ENCODE measurements at places on chromosomes 5 and 9.

DNA sequence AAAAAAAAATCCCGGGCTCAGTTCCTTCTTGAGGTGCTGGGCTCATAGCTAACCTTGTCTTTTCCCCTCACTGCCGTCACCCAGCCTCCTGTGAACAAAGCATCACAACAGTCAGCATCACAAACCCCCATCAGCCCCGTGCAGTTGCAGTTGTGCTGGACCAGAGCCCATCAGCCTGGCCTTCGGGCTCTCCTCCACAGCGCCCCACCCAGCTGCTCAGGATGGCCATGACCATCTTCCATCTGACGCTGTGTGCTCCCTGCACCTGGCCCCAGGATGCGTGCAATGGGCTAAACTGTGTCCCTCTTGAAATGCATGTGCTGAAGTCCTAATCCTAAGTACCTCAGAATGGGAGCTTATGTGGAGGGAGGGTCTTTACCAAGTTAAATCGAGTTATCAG lies 48.1 kb downstream of the NSUN2 start:
- no peak for DNase-seq

DNA sequence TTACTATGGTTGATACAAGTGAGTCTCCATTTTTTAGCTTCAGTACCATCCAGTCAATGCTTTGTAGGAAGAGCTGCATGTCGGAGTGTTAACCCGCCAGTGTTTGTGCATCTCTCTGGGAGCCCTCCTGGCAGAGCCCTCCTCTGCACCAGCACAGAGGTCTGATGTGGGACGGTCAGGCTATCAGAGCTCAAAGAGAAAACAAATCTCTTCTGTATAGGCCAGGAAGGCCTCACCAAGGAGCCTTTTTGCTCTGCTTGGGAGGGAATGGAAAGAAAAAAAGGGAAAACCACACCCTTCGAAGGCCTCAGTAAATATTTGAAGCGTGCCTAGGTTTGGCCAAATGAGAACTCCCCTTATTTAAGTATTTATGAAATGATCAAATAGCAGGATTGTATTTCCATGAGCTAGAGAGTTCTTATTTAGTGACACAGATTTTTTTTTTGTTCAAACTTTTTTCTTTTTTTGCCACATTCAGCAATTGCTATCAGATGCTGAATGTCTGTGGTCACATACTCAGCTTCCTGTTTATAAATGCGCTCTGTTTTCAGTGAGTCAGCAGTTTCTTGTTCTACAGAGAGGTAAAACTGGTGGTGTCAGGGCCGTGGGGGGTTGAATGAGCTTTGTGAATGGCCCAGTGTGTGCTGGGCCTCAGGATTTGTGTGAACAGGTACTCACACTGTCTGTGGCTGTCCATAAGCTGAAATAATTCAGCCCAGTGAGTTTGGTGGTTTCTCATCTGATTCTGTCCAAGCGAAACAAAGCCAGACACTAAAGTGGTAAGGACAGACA lies 226.6 kb downstream of the SNX18 start:
- DNase-seq: no peak

- no peak for DNase-seq
These were observed 37.4 kb downstream of the PRRX2 start for GRCh38 chr9:129702589-129703520.

GRCh38 chr5:153573326-153574033 lies 83.0 kb downstream of the GRIA1 start:
- no peak for DNase-seq

- no peak for DNase-seq
These were observed 24.1 kb downstream of the SLC1A3 start for GRCh38 chr5:36630201-36631145.

DNA sequence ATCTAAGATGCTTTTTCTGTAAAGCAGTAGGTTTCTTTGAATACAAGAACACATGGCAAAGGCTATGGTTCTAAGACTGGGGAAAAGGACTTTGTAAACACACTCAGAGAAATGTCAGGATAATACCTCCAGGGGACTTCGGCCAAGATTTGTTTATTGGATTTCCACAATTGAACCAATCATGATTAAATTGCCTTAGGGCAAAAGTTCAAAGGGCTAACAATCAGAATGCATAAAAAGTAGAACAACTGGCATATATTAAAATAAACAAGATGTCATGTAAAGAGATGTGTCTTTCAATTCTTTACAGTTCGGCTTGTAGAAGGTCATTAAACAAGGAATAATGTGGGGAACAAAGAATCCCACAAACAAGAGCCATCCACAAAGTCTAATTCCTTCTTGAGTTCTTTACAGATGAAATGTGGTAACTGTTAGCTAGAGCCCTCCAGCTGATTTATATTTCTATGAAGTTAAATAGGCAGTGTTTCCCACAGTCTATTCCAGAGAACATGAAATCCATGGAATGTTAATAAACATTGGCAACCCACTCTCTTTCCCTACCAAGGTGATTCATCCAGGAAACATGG lies 565.5 kb downstream of the ZNF608 start:
- no peak for DNase-seq

- no peak for DNase-seq
These were observed 105.2 kb downstream of the LIFR start for GRCh38 chr5:38451074-38451725.

DNA sequence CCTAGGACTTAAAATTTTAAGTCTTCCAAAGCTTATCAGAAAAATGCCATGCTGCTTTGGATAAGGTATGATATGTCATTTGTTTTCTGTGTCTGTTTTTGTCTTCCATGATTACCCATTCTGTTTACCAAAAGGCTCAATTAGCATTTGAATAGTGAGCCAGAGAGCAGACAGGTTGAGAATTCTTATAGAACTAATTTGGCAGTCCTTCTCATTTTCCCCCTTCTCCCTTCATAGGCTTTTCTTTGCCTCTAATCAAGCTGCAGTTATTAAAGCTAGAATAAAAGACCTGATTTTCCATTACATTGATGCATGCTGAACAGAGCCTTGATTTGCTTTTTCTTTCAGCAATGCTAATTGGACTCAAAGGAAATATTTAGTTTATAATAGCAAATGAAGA lies 993.0 kb downstream of the MAT2B start:
- no peak for DNase-seq

DNA sequence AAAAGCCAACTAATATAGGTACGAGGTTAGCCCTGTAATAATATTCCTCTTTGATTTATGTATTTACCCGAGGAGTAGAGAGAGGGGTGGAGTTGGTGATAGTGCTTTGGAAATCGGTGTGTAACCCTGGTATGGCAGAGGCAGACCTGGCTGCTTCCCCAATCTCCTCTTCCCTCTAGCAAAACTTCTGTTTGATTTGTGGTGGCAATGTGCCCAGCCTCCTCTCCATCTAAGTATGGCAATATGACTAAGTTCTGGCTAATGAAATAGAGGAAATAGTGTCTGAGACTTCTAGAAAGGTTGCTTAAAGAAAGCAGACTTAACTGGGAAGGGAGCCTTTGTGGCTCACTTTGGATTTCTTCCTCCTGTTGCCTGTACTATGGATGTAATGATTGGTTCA lies 491.1 kb downstream of the ENC1 start:
- no peak for DNase-seq

DNA sequence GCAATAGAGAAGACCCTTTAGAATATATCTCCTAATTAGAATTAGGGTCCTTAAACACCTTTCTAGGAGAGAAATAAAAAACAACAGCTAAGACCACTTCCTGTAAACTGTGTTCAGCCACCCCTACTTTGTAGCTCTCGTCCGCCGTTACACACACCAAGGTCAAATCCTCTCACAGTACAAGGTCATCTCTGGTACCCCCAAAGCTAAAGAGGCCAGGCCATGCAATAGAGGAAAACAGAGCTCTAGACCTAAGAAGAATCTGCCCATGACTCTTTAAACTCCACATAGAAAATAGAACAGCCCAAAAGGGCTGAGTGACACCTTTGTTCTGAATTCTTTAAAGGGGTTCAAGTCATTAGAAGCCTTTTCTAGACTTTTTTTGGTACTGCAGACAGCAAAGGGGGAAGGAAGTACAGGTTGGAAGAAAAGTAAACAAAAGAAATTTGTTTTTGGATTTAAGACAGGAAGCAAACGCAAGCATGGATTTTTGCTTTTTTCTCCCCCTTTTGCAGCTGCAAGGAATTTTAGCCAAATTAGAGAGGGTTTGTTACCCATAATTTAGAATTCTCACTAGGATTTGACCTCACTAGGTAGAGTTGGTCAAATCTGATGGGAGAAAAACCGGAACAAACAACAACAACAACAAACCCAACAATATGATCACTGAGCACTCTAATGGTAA lies 13.4 kb upstream of the FANCC start:
- no peak for DNase-seq

- no peak for DNase-seq
These were observed 85.1 kb downstream of the YIPF5 start for GRCh38 chr5:144085381-144085780.

DNA sequence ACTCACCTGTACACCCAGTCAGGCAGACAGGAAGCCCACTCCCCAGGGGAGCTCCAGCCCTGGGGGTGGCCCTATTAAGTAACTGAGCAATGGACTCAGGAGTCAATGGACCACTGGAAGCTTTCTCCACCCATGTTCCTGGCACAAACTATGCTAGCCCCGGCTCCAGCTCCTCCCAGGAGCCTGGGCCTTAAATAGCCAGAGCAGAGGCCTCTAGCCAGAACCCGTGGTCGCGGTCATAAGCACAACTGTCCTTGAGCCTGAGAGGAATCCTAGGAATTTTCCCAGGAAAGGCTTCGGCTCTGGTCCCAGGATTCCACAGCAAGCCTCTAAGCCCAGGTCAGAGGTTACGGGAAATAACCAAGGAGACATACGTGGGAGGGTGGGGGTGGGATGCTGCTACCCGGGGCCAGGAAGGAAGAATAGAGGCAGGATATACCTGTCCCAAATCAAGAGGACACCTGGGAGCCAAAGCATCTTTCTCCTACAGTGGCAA lies 5.5 kb downstream of the SEPTIN8 start:
- no peak for DNase-seq

DNA sequence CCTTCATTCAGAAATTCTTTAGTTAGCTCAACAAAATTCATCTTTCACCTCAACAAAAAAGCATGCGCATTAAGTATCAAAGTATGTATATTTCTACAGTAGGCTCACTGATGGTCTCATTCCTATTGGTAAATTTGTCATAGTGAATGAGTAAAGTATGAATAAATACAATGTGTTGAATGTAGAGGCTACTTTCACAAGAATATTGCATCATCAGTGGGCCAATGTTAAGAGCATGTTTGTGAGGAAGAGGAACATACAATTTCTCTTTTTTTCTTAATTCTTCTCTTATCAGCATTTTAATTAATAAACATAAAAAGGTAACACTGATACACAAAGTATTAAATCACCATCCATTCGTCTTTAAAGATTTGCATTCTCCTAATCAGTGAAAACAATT lies 505.1 kb downstream of the CETN3 start:
- DNase-seq: no peak

GRCh38 chr5:76204191-76204590 lies 121.0 kb downstream of the SV2C start:
- no peak for DNase-seq

GRCh38 chr5:122312591-122313406 lies 762 bp downstream of the SNCAIP start:
- DNase-seq: peak; percentile 8

GRCh38 chr5:80588858-80589540 lies 18.9 kb upstream of the ANKRD34B start:
- no peak for DNase-seq

Data from C1 segment of cervical spinal cord (tissue), 14 donors.